ENCODE measurements at places on chromosomes 2 and 18. TPM values are rescaled to one million over a fixed set of nuclear protein-coding genes. Genes with fewer than 3 reads are reported as not detected.

Gene DNAJC10
- 55.2 TPM for total RNA-seq

Gene CEP68
- 12.4 TPM for total RNA-seq

Gene MBOAT2
- total RNA-seq: 32.4 TPM

Gene SLC5A7
- not detected for total RNA-seq

Gene ACADL
- 0.07 TPM for total RNA-seq

Gene CAPN13
- total RNA-seq: not detected

Gene PFN4
- total RNA-seq: 1.6 TPM

Gene KCNG2
- total RNA-seq: not detected

Gene HOXD11
- 7.0 TPM for total RNA-seq

Gene DARS1
- total RNA-seq: 50.5 TPM

Gene TEKT4
- total RNA-seq: not detected

Gene B3GNT7
- 3.0 TPM for total RNA-seq

Gene IL37
- total RNA-seq: not detected

Gene RAB31
- 18.1 TPM for total RNA-seq

Gene TEX44
- not detected for total RNA-seq

Gene CRYGC
- not detected for total RNA-seq

Gene ADRA2B
- total RNA-seq: 0.13 TPM

Gene HTR2B
- total RNA-seq: 0.06 TPM

Gene SERPINB13
- not detected for total RNA-seq

Gene TEX261
- total RNA-seq: 82.8 TPM

Gene ATP6V1B1
- 2.5 TPM for total RNA-seq

Gene LYPD6
- 0.07 TPM for total RNA-seq

Gene UNC80
- total RNA-seq: not detected

Gene MAP3K19
- not detected for total RNA-seq

Gene CCDC141
- not detected for total RNA-seq

Gene UGT1A4
- not detected for total RNA-seq

Gene FOXI3
- not detected for total RNA-seq

Gene PRKAG3
- not detected for total RNA-seq

Gene SERPINE2
- 167 TPM for total RNA-seq

Gene KIF1A
- total RNA-seq: 0.83 TPM

Gene SERPINB2
- total RNA-seq: 0.07 TPM

Gene SMPD4
- 76.6 TPM for total RNA-seq

Gene POTEJ
- total RNA-seq: not detected

Gene LIPG
- 0.34 TPM for total RNA-seq

Gene REG3A
- not detected for total RNA-seq

Gene CSRNP3
- total RNA-seq: not detected

Gene KYNU
- total RNA-seq: 276 TPM

Gene BABAM2
- 47.5 TPM for total RNA-seq

Gene TUBA3E
- total RNA-seq: 0.62 TPM
